HFF-Myc (cell line): ENCODE measurements at places on chromosomes 12 and 14.

DNA sequence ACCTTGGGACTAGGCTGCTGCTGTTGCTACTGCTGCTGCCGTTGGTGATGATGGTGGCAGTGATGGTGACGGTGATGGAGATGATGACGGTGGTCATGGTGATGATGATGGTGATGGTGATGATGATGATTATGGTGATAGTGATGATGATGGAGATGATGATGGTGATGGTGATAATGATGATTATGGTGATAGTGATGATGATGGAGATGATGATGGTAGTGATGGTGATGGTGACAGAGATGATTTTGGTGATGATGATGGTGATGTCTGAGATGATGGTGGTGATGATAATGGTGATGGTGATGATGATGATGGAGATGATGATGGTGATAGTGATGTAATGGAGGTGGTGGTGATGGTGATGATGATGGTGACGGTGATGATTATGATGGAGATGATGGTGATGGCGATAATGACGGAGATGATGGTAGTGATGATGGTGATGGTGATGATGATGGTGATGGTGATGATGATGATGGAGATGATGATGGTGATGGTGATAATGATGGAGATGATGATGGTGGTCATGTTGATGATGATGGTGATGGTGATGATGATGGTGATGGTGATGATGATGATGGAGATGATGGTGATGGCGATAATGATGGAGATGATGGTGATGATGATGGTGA is 156.8 kb upstream of the PWP1 start:
- no peak for DNase-seq

DNA sequence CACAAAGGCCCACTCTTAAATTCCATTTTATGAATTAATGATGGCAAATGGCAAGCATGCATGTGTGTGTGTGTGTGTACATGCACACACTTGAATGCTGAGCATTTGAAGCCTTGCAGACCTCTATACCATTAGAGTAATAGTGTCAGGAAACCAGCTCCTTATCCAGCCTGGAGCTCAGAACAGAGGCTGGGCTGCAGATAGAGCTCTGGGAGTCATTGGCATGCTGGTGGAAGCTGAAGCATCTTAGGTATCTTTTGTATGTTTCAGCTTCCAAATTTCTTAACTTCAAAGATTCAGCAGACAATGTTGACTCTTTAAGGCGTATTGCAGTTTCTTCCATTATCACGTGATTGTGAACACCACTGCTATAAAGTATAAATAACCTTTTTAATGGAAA is 192.9 kb upstream of the ARHGAP5 start:
- no peak for DNase-seq

DNA sequence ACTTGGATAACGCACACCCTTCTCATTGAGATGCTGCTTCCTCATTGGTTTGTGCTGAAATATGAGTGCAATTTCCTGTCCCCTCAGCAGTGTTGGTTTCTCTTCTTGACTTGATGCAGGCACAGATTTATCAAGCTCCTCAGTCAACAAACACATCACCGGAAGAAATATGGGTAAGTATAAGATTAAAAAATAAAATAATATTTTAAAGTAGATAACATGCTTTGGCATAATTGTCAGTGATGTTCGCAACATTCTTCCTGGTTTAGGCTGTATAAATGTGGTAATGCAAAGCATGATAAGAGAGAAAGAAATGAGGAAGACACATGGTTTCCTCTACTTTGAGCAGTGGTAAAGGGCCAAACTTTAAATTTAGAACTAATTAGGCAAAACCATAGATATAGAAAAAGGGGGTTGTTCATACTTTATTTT is at the start of gene GPR65:
GPR65 (plus strand) TSS at position 86 of the 432 bp plus-strand sequence. CDS start 5,713 bp downstream, outside the sequence.
- DNase-seq: no peak

GRCh38 chr12:50768391-50768790 is 4.5 kb downstream of the ATF1 start:
- no peak for DNase-seq

- no peak for DNase-seq
These were observed 198.1 kb upstream of the KRR1 start for GRCh38 chr12:75709503-75709902.

DNA sequence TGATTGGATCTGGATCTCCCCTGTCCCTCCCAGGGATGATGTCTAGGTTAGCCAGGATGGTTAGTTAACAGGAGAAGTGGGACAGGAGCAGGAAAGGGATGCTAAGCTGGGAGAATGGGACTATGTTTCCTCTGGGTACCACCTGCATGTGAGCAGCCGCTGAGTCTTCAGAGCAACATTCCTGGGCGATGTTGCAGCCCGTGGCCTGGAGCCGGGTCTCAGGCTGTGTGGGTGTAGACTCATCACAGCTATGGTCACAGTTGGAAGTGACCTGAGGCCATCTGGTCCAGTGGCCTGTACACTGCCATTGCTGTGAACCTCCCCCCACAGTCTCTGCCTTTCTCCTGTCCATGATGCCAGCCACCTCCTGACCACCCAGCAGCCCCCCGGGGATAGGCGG is 422.6 kb downstream of the DPF3 start:
- DNase-seq: no peak

DNA sequence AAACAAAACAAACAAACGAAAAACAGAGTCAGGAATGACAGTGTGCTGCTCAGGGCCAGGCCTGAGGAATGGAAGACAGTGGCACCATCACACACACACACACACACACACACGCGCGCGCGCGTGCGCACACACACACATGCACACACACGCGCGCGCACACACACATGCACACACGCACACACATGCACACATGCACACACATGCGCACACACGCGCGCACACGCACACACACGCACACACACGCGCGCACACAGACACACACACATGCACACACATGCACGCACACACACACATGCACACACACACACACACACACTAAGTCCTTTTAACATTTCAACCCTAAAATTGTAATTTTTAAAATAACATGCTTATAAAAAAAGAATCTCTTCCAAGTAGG is 13.2 kb upstream of the MARK3 start:
- no peak for DNase-seq

DNA sequence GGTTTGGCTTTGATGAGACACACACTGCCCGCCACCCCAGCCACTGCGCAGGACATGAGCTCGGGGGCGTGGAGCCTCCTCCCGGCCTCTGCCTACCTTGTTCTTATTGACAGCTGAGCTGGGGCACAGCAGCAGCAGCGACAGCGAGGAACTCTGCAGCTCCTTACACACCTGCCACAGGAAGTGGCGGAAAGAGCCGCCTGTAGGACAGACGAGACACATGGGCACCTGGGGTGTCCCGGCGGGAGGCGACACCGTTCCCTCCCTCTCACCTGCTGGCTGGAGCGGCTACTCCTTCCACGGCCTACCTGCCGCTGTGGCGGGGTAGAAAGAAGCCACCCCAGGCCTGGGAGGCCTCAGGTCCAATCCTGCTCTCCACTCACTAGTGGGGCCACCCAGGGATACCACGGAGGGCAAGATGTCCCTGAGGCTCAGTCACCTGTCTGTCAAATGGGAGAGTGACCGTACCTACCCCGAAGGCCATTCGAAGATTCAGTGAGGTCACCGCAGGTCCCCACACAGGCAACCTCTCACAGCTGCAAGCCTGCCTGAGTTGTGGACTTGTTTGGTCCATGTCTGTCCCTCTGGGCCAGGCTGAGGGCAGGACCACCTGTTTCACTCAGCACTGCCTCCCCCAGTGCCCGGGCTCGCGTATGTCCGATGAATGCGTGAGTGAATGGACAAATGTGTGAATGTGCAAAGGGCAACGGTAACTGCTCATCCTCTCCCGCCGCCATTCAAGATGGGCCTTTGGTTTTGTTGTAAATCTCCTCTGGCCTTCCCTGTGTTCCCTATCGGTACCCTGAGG is 42.6 kb downstream of the TRAFD1 start:
- no peak for DNase-seq

- no peak for DNase-seq
These were observed 366.4 kb downstream of the IPO8 start for GRCh38 chr12:30329281-30329680.

GRCh38 chr12:101173197-101173749 is 36.8 kb downstream of the SLC5A8 start:
- no peak for DNase-seq

GRCh38 chr14:59140106-59140843 is 48.2 kb upstream of the DAAM1 start:
- DNase-seq: no peak

GRCh38 chr12:113424915-113425823 is 3.0 kb downstream of the SDSL start:
- DNase-seq: no peak

GRCh38 chr14:33455654-33456345 is 495.1 kb downstream of the EGLN3 start:
- peak; percentile 42 for DNase-seq

- no peak for DNase-seq
These were observed 217.1 kb upstream of the BTG1 start for GRCh38 chr12:92362785-92363184.
